ENCODE measurements at places on chromosomes 13 and 19. TPM values are rescaled to one million over a fixed set of nuclear protein-coding genes. Genes with fewer than 3 reads are reported as not detected.

- DNase-seq: no peak
- H3K4me1 ChIP-seq: no peaks in the 10 kb centered on the region
- H3K4me3 ChIP-seq: no peak overlapping the region
- no peaks in the 10 kb centered on the region for H3K27me3 ChIP-seq
- no peaks in the 10 kb centered on the region for H3K36me3 ChIP-seq
- no peak overlapping the region for H3K27ac ChIP-seq
Measured at GRCh38 chr19:56973713-56974555, 133.4 kb upstream of the PEG3 start.

DNA sequence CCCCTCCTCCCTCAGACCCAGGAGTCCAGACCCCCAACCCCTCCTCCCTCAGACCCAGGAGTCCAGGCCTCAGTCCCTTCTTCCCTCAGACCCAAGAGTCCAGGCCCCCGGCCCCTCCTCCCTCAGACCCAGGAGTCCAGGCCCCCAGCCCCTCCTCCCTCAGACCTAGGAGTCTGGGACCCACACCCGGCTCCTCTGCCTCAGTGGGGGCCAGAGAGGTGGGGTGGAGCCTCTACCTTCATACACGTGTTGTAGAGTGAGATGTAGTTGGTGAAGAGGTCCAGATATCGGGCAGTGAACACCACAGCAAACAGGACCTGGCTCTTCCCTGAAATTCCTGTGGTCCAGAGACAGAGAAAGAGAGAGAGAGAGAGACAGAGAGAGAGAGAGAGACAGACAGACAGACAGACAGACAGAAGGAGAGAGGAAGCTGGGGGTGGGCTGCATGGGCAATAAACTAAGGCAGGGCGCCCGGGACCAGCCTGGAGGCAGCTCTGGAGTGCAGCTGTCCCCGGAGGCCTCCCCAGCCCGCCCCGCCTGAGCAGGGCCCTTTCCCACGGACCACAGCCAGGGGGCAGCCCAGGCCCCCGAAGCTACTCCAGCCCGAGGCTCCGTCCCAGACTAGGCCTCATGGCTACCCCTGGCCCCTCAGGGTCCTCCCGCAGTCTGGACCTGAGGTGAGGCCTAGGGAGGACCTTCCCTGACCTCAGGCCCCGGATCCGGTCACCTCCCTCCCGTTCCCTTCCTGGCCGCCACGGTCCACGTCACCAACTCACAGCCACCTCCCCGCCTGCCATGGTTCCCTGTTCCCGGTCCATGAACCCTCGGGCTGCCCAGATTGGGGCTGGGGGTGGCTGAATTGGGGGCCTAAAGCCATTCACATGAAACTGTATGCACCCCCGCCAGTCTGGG lies 907 bp downstream of the KDELR1 start:
- peak; percentile 61 for DNase-seq
- peak overlapping the region; percentile 92 for H3K27ac ChIP-seq
- peaks cover 15% of the 10 kb centered on the region for H3K4me1 ChIP-seq
- H3K27me3 ChIP-seq: peaks cover 14% of the 10 kb centered on the region
- peak overlapping the region; percentile 96 for H3K4me3 ChIP-seq
- peaks cover 44% of the 10 kb centered on the region for H3K36me3 ChIP-seq

The GAPDHS gene
- not detected for polyA plus RNA-seq

DNA sequence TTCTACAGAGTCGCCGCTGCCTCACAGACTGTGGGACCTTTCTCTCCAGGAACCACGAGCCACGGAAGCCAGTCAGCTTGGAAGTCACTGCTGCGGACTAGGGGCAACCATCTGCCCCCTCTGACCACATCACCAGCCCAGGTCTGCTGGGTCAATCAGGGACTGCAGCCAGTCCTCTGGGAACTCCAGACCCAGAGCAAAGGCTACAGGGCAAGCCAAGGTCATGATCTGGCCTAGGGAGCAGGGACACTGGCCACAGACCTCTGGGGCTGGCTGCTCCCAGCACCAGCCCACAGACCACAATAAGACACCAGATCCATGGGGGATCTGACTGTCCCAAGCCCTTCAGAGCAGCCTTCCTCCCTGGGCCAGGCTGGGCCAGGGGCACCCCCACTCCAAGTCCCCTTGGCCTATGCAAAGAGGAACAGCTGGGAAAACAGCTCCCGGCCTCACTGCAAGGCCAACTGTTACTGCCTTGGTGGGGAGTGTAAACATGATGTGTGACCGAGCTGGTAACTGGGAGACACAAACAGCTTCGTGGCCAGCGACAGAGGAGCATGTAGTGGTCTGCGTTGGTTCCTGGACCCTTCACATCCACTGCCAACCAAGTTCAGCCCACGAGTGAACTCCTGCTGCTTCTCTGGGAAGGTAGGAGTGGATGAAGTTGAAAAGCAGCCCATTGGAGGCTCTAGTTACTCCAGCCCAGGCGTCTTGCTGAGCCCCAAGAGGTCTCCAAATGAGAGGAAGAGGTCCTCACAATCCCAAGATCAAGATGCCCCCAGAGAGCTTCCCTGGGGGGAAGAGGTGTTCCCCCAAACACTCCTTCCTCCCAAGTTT lies 1.5 kb downstream of the AKT2 start:
- peak overlapping the region; percentile 97 for H3K27ac ChIP-seq
- H3K4me1 ChIP-seq: peaks cover 21% of the 10 kb centered on the region
- no peak for DNase-seq
- peak overlapping the region; percentile 84 for H3K4me3 ChIP-seq
- no peaks in the 10 kb centered on the region for H3K36me3 ChIP-seq
- H3K27me3 ChIP-seq: no peaks in the 10 kb centered on the region

DNA sequence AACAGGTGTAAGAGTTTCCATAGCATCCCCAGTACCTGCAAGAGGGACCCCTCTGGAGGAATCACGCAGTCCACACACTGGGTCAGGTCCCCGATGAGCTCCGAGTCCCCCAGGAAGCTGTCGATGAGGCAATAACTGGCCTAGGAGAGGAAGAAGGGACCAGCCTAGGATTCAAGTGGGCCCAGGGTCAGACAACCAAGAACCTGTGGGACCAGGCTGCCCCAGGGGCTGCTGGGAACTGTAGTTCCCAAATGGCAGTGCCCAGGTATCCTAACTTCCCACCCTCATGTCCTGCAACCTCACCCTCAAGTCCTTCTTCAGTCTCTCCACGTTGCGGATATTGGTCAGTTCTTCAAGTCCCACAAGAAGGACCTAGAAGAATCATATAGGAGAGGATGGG lies 1.8 kb downstream of the FUZ start:
- no peak overlapping the region for H3K27ac ChIP-seq
- DNase-seq: no peak
- peaks cover 16% of the 10 kb centered on the region for H3K4me1 ChIP-seq
- no peaks in the 10 kb centered on the region for H3K36me3 ChIP-seq

The CEACAM8 gene
- not detected for polyA plus RNA-seq

The RFX2 gene
- 8.0 TPM for polyA plus RNA-seq

DNA sequence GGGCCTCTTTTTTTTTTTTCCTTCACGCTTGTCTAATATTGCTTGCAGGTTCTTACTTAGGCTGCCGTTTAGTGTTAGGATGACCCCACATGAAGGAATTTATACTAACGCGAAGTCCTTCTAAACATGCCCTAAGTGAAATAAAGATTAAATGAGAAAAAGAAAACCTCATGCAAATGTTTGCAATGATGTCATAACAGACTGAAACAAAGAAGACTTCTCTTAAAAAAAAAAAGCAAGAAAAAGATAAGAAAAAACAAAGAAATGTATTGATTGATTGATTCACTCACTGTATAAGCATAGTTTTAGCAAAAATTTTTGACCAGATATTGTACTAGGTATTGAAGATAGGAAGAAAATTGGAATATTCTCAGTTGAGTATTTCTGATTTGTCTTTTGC lies 418.2 kb downstream of the IRS2 start:
- no peak overlapping the region for H3K27ac ChIP-seq
- no peaks in the 10 kb centered on the region for H3K4me1 ChIP-seq
- no peaks in the 10 kb centered on the region for H3K36me3 ChIP-seq
- H3K27me3 ChIP-seq: no peaks in the 10 kb centered on the region

- no peak overlapping the region for H3K27ac ChIP-seq
- no peaks in the 10 kb centered on the region for H3K36me3 ChIP-seq
- DNase-seq: no peak
- H3K4me1 ChIP-seq: no peaks in the 10 kb centered on the region
Measured at GRCh38 chr13:77724092-77724491, 26.6 kb downstream of the SLAIN1 start.

- no peaks in the 10 kb centered on the region for H3K27me3 ChIP-seq
- H3K36me3 ChIP-seq: no peaks in the 10 kb centered on the region
- H3K4me1 ChIP-seq: peaks cover 18% of the 10 kb centered on the region
- no peak overlapping the region for H3K27ac ChIP-seq
- no peak overlapping the region for H3K4me3 ChIP-seq
- no peak for DNase-seq
Measured at GRCh38 chr19:18595475-18595874, 6.9 kb downstream of the REX1BD start.

DNA sequence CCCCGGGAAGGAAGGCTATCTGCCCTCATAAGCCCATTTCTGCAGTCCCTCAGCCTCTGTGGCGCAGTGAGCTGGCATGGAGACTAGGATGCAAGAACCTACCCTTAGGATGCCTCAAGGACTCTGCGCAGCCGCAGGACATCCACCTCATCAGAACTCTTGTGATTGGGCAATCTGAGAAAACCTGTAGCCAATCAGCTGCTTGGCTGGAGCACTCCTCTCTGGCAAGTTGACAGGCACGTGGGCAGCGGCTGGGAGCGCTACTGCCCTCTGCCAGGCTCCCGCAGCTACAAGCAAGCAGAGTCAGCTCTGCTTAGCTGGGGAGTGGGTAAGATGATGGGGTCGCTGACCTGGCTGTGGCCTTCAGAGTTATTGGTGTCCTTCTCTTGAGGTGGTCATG lies 1.5 kb upstream of the ECSIT start:
- H3K4me1 ChIP-seq: peaks cover 8% of the 10 kb centered on the region
- no peak overlapping the region for H3K27ac ChIP-seq
- no peak overlapping the region for H3K4me3 ChIP-seq

- DNase-seq: no peak
- no peaks in the 10 kb centered on the region for H3K36me3 ChIP-seq
- H3K27ac ChIP-seq: no peak overlapping the region
Measured at GRCh38 chr13:108643646-108644353, 14.4 kb downstream of the MYO16 start.

The SLC46A3 gene
- polyA plus RNA-seq: 34.2 TPM

- peak within 1 kb of the TSS; percentile 93 for H3K27ac ChIP-seq
- DNase-seq: peak; percentile 93
- peak within 1 kb of the TSS; percentile 80 for H3K4me3 ChIP-seq
- no peaks in the 10 kb centered on the region for H3K27me3 ChIP-seq
- peaks cover 7% of the 10 kb centered on the region for H3K4me1 ChIP-seq
- H3K36me3 ChIP-seq: peaks cover 3% of the 10 kb centered on the region
Measured at GRCh38 chr19:37594304-37594981, at the start of the genes ZNF540 and ZNF571. Gene ZNF540 (plus strand): TSS chr19:37594876. CDS start chr19:37598448, 3,572 bp downstream. Gene ZNF571 (minus strand): TSS chr19:37594792. CDS start chr19:37586676, 8,116 bp downstream.

DNA sequence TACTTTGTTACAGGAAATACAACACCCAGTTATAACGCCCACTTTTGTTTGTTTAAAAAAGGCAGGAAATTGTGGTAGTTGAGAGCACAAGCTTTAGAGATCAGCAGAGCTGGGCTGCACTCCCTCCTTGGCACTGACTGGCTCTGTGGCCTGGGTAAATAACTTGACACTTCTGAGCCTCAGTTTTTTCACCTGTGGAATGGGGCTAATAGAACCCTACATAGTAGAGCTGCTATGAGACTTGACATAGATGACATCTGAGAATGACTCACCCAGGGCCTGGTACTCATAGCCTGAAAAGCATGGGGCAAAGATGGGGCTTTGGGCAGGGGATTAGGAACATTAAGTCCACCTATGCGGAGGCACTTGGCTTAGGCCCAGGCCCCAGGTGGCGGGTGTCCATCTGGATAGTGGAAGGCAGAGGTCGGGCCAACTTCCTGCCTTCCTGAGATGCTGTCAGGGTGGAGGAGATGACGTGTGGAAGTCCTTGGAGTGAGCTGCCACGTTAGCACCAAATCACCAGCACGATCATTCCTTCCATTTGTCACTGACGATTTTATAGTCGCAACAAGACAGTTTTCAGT lies 159.1 kb downstream of the KATNAL1 start:
- DNase-seq: no peak
- no peaks in the 10 kb centered on the region for H3K27me3 ChIP-seq
- H3K36me3 ChIP-seq: no peaks in the 10 kb centered on the region
- peaks cover 83% of the 10 kb centered on the region for H3K4me1 ChIP-seq
- peak overlapping the region; percentile 7 for H3K4me3 ChIP-seq
- H3K27ac ChIP-seq: peak overlapping the region; percentile 37

- no peaks in the 10 kb centered on the region for H3K36me3 ChIP-seq
- DNase-seq: no peak
- H3K27ac ChIP-seq: no peak overlapping the region
- H3K27me3 ChIP-seq: peaks cover 2% of the 10 kb centered on the region
- no peaks in the 10 kb centered on the region for H3K4me1 ChIP-seq
Measured at GRCh38 chr19:33194886-33195644, 935 bp downstream of the LRP3 start.

DNA sequence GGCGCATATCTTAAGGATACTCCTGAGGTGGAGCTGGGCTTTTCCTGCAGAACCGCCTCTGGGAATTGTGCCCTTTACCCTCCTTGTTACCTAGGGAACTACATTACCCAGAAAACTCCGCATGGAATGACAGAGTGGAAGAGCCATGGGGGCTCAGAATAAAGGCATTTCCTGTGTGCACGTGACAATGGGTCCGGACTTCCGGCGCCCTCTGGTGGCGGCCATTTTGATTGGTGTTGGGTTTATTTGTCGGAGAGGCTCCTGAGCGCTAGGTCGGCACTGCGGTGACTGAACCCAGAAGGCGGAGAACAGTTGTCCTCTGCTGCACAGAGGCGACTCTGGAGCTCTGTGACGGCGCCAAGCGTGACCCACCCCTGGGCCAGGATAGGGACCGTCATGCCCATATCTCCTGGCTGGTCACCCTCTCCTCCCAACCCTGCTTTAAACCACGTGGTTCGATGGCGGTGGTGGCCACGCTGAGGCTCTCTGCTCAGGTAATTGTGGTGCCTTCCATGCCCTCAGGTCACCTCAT lies at the start of gene ZNF587B:
ZNF587B (plus strand) TSS at position 229 of the 532 bp plus-strand sequence; CDS start at position 459, 230 bp downstream.
- H3K27me3 ChIP-seq: no peaks in the 10 kb centered on the region
- no peaks in the 10 kb centered on the region for H3K36me3 ChIP-seq
- no peaks in the 10 kb centered on the region for H3K4me1 ChIP-seq
- no peak within 1 kb of the TSS for H3K27ac ChIP-seq
- no peak within 1 kb of the TSS for H3K4me3 ChIP-seq

- no peaks in the 10 kb centered on the region for H3K36me3 ChIP-seq
- H3K27ac ChIP-seq: no peak overlapping the region
- H3K27me3 ChIP-seq: no peaks in the 10 kb centered on the region
- no peaks in the 10 kb centered on the region for H3K4me1 ChIP-seq
Measured at GRCh38 chr19:28665748-28666147, 547.2 kb downstream of the UQCRFS1 start.

GRCh38 chr13:32746474-32746873 lies 160.2 kb downstream of the PDS5B start:
- DNase-seq: no peak
- no peak overlapping the region for H3K4me3 ChIP-seq
- H3K27ac ChIP-seq: no peak overlapping the region
- H3K4me1 ChIP-seq: no peaks in the 10 kb centered on the region
- no peaks in the 10 kb centered on the region for H3K27me3 ChIP-seq
- H3K36me3 ChIP-seq: no peaks in the 10 kb centered on the region

The TMEM190 gene
- polyA plus RNA-seq: not detected
